CD4-positive, alpha-beta T cell treated with Interleukin-15 for 1 hour (primary cell): ENCODE measurements at places on chromosomes 13 and 19.

DNA sequence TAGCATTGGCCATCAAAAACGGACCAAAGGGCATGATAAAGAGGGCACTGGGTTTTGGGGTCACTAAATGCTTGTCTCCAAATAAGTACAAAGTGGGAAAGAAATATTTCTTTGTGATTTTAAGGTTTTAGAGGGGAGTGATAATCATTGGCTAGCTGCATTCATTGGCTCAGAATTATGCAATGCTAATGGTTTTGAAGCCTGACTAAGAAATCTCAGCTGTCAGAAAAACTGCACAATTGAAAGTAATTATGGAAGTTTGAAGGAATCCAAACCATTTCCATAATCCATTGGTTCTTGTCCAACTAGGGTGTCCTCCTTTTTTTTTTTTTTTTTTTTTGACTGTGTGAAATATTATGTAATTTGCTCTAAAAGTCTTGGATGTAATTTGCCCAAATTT is 88.2 kb upstream of the ARGLU1 start:
- no peak for DNase-seq

DNA sequence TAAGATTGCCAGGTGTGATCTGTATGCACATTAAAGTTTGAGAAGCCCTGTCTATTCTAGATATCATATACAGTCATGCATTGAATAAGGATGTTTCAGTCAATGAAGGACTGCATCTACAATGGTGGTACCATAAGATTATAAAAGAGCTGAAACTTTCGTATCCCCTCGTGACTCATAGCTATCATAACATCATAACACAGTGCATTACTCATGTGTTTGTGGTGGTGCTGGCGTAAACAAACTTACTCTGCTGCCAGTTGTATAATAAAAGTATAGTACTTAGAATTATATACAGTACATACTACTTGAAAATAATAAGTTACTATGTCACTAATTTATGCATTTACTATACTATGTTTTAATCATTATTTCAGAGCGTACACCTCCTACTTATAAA is 489.3 kb downstream of the GPC6 start:
- no peak for DNase-seq

GRCh38 chr13:46150134-46150693 is 31.8 kb downstream of the LCP1 start:
- DNase-seq, result no peak

GRCh38 chr19:49194408-49194807 is 36.8 kb downstream of the TRPM4 start:
- DNase-seq, result no peak

GRCh38 chr13:49082653-49083536 is 107.2 kb downstream of the FNDC3A start:
- DNase-seq, result no peak

DNA sequence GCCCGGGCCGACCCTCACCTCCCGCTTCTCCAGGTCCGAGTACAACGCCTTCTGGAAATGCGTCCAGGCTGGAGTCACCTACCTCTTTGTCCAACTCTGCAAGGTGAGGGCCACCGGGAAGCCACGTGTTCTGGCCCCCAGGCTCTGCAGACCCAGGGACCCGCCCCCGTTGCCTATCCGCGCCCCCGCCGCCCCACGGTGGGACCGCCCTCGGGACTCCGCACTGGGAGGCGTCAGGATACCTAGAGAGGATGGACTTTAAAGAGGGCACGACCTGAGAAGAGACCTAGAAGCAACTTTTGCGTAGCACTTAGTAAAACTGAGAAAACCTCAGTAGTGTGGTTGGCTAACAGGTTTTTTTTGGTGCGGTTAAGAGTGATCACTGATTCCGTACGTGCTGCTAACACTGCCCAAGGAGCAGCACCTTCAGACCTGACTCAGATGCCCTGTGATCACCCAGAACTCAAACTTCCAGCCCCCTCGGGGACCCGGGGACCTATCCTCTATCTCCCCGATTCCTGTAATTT is 492 bp downstream of the TMEM147 start:
- DNase-seq, result peak; percentile 29

DNA sequence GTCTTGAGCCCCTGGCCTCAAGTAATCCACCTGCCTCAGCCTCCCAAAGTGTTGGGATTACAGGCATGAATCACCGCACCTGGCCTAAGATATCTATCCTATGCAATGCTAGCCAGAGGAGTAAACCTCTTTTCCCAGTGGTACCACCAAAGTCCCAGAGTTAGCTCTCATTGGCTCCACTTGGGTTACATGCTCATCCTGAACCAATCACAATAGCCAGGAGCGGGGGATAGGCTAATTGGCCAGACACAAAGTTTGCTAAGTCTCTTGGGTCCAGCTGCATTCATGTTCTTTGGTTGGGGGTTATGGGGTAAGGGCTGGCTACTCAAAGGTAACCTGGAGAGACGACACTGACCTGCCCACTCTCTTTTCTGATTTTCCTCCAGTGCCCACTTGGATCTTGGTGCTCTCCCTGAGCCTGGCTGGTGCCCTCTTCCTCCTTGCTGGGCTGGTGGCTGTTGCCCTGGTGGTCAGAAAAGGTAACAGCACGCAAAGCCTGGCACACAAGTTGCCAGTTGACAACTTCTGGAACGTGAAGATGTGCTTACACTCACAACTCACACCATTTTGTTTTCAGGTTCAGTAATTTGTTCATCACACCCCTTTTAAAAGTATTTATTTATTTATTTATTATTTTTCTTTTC is 7.8 kb downstream of the C19orf38 start:
- peak; percentile 33 for DNase-seq

DNA sequence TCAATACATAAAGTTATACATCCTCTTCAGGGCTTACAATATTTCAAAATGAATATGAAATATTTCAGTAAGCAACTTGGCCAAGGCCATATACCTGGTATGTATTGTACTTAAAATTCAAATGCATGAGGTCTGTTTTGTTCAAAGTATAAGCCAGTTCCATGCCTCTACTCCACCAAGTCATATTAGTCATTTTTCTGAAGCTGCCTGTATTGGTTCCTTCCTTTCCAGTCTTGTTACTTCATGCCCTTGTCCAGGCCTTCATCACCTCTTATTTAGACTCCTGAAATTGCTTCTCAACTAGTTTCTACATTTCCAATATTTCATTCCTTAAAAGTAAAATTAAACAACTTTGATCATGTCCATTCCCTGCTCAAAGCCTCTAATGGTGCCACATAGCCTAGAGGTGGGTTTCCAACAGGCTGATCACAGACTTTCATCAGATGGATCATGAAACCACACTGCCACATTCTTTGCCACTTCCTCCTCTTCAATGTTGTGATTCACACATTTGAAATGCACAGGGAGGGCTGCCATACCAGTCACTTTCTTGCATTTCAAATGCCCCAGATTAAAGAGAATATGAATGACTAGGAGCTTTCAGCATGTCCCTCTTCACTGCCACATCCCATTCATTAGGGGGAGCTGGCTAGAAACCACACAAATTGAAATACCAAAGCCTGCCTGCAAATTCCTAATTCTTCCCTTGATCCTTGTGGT is 424.1 kb upstream of the DACH1 start:
- no peak for DNase-seq

GRCh38 chr13:112733661-112734379 is 44.0 kb downstream of the ATP11A start:
- DNase-seq, result no peak

GRCh38 chr19:4352701-4353121 is 9.3 kb downstream of the MPND start:
- peak; percentile 64 for DNase-seq

- DNase-seq, result no peak
Measured at GRCh38 chr13:27678306-27679040, 56.8 kb downstream of the POLR1D start.

- DNase-seq, result no peak
Measured at GRCh38 chr19:31226151-31226935, 122.9 kb downstream of the TSHZ3 start.

DNA sequence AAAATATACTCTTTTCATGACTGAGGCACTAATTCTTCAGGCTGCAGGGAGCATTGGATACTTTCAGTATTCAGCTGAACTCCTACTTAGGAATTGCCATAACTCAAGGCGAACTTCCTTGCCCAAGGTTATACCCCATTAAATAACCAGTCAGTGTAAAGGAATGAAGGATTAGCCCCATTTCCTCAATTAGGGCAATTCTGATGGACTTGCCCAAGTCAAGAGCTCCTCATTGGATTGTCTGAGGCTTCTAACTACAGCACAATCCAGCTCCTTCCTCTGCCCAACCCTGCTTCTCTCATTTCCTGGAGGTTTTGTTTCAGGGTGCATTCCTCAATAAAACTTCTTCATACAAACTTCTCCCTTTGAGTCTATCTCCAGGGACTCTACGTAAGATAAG is 329.2 kb downstream of the LIG4 start:
- DNase-seq, result no peak

GRCh38 chr13:77699059-77699680 is 1.7 kb downstream of the SLAIN1 start:
- no peak for DNase-seq

- no peak for DNase-seq
Measured at GRCh38 chr19:31118986-31119385, 230.2 kb downstream of the TSHZ3 start.

GRCh38 chr19:56732976-56733375 is 61.4 kb upstream of the ZNF835 start:
- DNase-seq, result no peak

DNA sequence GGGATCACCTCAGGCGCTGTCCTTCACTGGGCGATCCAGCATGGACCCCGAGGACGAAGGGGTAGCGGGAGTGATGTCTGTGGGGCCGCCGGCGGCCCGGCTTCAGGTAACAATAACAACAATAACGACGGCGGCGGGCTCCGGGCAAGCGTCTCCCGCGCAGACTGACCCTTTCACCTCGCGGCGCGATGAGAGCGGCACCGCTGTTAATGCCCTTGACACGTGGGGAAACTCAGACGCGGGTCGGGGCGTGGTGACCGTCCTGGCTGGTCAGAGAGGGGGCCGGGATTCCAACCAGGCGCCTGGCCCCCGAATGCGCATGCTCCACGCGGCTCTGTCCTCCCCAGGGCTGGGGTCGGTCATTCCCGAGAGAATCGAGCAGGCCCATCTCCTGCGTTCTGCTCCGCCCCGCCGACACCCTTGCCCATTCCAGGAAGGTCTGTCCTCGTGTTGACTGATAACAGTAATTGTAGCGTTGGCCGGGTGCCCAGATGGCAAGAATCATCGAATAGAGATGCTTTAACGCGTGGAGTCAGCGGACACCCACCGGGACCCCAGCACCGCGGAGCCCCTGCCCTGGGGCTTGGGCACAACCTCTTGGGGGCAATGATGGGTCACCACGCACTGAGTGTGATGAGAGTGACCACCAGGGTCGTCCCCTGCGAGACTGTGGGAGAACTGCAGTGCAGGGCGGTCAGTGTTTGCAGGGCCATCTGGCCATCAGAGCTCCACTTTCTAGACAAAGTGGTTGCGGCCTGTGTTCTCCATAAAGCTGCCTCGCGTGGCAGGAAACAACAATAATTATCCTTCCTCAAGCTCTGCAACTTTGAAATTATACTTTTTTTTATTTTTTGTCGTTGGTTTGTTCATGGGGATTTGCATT is 528 bp downstream of the ZNF8 start:
- DNase-seq, result peak; percentile 28

GRCh38 chr19:18991006-18991405 is 42.3 kb downstream of the SUGP2 start:
- DNase-seq, result no peak

GRCh38 chr19:3774621-3775373 is 2.8 kb upstream of the RAX2 start:
- DNase-seq, result no peak

DNA sequence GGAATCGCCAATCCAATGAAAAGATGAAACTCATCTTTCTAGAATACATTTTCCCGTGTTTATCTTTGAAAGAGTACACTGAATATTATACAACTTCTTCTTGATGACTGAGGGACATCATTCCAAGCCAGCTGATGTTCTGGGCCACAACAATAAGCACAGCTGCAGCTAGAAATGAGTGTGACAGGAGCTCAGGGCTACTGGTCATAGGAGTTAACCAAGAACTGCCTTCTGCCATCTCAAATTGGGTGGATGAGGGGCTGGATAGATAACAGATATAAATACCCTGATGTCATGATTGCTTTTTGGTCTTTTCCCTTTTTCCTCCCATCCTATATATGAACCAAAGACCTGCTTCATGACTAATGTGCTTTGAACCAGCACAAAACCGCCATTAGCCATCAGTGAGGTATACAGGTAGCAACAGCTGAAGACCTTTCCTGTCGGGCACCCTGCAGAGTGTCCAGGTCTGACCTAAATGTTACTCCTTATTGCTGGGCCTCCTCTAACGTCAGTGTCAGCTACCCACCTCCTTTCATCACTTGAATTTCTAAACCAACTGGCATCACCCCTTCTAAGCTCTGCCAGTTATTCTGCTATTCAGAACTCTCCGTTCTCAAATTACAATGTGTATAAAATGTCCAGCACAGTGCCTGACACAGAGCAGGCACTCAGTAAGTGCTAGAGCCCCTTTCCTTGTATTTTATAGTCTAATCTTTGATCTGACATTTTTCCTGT is 178.2 kb downstream of the ENOX1 start:
- DNase-seq, result no peak

- no peak for DNase-seq
Measured at GRCh38 chr19:29491995-29492577, 33.7 kb upstream of the VSTM2B start.

- DNase-seq, result no peak
Measured at GRCh38 chr13:20462533-20462915, 63.1 kb downstream of the CRYL1 start.

DNA sequence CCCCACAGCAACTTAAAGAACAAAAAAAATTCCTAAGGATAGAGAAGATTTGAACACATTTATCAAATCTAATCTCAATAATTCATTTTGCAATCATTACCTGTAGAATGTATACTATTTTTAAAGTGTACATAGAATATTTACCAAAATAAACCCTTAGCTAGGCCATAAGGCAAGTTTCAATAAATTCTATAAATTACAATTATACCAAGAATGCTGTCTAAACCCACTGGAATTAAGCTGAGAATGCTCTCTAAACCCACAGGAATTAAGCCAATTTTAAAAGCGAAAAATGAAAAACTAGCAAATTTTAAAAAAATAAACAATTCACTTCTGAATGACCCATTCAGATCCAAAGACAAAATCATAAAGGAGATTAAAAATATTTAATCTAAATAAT is 540.4 kb upstream of the NBEA start:
- DNase-seq, result no peak

GRCh38 chr13:94291631-94292322 is 187.7 kb downstream of the DCT start:
- DNase-seq, result no peak

- no peak for DNase-seq
Measured at GRCh38 chr13:37597477-37598025, 1.0 kb downstream of the POSTN start.

DNA sequence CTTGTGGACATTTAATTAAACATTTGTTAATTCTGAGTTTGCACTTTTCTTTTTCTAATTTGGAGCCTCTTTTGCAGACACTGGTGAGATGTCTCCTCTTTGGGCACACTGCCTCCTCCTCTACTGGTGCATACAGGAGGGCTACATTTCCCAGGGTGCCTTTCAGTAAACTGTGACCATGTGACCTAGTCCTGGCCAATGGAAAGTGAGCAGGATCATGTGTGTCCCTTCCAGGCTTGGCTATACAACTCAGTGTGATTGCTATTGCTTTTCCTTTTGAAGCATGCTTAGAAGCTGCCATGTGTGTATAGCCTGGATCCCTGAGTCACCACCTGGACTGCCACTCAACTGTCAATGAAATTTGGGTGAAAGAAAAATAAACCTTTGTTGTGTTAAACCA is 4.5 kb downstream of the IZUMO2 start:
- DNase-seq, result no peak
